ENCODE measurements at places on chromosomes 1 and 21. TPM values are rescaled to one million over a fixed set of nuclear protein-coding genes. Genes with fewer than 3 reads are reported as not detected.

DNA sequence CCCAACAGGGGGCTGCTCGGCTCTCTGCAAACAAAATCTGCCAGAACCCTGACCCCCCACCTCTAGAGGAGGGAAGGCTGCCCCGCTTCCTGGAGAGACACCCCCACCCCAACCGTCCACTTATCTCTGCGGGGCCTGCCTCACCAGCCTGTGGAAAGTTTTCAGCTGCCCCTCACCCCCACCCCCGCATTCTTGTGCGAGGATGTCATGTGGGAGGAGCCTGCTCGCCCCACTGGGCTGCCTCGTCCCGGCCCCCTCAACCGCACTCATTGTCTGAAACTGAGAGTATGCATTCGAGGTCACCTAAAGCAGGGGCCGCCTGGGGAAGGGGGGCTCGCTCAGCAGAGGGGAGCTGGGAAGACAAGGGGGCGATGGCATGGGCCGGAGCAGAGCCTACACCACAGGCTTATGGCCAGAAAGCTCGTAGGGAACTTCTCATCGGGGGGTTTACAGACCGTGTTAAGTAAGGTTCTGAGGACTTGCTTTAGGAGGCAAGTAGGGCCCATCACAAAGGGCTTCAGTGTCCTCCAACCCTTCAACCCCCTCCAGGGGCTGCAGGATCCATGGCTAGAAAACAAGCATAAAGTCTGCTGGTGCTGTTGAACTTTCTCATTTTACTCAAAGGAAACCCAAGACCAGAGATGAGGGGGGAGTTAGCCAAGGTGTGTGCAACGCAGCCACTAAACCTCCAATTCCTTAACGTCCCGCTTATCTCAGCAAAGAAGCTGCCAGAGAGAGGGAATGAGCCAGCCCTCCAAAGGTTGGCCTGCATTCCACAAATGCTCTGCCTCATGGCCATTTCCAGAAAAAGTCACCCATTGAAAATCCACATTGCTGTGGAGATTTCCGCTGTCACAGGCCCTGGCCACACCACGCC lies 9.4 kb downstream of the EPHA2 start:
- no peak overlapping the region for H3K4me3 ChIP-seq
- H3K27me3 ChIP-seq = peaks cover 5% of the 10 kb centered on the region
- DNase-seq = peak; percentile 50
- H3K36me3 ChIP-seq = no peaks in the 10 kb centered on the region
- H3K27ac ChIP-seq = no peak overlapping the region

DNA sequence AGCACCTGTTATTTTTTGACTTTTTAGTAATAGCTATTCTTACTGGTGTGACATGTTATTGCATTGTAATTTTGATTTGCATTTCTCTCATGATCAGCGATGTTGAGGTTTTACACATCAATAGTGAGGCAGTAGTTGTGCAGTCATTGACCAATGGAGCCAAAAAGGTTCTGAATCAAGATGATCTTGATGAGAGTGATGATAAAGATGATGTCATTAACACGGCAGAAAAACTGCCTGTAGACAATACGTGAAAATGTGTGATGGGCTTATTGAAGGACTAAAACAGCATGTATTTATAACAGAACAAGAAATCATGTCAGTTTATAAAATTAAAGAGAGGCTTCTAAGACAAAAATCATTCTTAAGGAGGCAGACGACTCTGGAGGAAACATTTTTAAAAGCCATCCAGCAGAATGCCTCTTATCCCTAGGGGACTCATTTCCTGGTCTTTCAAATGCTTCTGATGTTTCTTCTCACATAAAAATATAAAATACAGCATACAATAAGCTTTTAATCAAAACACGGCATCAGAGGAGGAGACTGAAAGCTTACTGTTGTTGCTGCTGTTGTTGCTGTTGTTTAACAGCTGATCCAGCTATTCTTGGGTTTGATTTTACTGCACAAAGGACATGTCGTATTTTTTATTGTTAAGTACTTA lies 400.3 kb downstream of the LTN1 start:
- no peak for DNase-seq
- H3K36me3 ChIP-seq = no peaks in the 10 kb centered on the region
- no peak overlapping the region for H3K27ac ChIP-seq
- H3K4me1 ChIP-seq = no peaks in the 10 kb centered on the region
- H3K27me3 ChIP-seq = no peaks in the 10 kb centered on the region

Gene OR2G2
- total RNA-seq = not detected

Gene CFAP141
- not detected for total RNA-seq

Gene TEDDM1
- total RNA-seq = not detected
